Activated T-cell treated with anti-CD3 and anti-CD28 coated beads, Interleukin-2, amount 50 U/mL, for 24 hours (primary cell): ENCODE measurements at places on chromosomes 2 and 18.

DNA sequence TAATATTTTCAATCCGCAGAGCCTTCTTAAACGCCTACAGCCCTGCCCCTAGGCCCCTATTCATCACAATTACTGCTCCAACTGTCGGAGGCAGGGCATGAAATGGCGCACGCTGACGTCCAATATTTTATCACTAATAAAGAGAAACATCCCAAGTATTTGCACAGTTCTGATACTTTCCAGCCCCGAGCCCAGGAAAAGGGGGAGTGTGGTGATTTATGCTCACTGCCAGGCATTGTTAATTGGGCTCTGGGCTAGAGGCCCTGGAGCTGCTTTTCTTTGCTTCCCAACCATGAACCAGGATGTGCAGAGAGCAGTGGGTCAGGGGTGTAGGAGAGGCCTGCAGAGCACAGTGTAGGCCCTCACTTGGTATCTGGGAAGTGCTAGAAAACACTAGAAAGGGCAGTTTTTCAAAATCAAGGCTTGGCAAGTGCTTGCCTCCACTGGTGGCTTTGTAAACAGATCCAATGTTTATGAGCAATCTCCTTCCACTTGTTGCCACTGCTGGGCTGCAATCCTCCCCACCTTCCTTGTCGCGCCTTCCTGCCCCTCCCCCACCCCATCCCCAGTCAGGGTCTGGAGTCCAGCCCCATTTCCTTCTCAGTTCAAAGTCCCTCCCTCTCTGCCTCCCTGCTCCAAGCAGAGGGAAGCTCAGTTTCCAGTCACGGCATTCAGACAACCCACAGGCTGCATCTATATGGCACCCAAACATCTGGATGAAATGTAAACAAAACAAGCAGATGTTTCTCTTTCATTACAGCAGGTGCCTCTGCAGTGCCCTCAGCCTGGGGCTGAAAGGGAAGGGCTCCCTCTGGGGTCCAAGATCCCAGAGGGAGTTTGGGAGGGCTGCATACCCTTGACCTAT is 83.9 kb upstream of the PKDCC start:
- DNase-seq = no peak

DNA sequence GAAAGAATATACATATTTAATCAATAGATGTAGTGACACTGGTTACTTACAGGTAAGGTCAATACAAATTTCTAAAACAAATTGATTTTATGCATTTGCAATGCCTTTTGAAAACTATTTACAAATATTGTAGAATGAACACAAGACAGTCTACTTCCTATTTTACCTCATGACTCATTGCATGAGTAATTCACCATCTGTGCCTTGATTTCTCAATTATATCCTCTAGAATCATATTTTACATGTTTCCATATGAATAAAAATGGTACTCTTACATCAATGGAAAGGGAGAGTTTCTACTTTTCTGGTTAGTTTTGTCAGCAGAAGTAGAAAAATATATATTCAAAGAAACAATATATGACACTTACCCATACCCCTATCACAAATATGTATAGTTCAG is 203.8 kb upstream of the CDH7 start:
- no peak for DNase-seq

DNA sequence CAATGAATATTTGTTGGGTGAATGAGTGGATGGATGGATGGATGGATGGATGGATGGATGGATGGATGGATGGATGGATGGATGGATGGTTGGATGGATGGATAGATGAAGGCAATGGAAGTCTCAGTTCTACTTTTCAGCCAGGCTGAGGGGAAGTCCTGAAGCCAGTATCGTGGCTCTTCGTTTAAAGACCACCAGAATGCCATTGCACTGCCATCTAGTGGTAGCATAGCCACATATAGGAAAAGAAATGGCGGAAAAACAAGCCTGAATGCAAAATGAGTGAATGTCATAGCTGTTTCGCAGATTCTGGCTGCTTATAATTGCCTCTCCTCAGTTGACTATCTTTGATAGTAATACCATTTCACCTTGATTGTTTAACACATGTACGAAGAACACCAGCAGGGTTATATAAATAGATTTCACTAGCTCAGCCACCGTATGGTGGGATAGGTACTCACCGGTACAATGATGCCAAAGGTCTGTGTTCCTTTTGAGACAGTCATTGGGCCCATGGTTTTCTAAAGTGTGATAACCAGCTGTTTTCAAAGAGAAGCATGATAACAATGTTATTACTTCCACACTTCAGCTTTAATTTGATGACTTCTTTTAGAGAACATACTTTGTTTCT is 62.3 kb upstream of the GREB1L start:
- DNase-seq = peak; percentile 32

DNA sequence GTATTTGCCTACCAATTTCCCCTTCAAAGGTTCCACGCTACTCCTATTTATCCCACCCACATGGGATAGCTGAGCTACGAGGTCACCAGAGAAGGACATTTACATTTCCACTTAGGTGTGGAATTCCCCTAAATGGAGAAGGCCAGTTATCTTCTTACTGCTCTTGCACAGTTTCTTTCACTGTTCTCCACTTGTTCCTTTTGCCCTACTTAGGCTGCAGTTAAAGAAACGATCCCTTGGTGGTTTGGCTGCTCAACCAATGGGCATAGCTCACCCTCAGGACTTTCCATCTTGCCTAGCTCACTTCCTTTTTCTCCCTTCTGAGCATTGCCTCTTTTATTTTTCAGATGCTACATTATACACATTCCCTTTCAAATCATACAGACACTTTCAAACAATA is 11.2 kb upstream of the NABP1 start:
- DNase-seq = no peak

DNA sequence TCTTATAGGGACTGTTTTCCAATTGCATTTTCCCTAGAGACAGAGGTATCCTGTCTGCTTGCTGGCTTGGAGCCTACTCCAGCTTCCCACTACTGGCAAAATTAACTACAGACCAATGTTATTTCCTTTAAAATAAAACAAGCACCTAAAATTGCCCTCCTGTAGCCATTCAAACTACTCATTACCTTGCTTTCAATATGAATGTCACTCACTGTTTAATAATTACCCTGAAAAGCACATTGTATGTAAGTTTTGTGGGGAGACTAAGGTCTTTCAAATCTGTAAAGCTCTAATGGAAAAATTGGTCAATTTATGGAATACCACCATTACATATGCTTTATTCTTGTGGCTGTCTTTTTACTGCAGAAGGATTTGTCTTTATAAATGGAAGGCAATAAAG is 87.3 kb downstream of the DOCK10 start:
- no peak for DNase-seq

DNA sequence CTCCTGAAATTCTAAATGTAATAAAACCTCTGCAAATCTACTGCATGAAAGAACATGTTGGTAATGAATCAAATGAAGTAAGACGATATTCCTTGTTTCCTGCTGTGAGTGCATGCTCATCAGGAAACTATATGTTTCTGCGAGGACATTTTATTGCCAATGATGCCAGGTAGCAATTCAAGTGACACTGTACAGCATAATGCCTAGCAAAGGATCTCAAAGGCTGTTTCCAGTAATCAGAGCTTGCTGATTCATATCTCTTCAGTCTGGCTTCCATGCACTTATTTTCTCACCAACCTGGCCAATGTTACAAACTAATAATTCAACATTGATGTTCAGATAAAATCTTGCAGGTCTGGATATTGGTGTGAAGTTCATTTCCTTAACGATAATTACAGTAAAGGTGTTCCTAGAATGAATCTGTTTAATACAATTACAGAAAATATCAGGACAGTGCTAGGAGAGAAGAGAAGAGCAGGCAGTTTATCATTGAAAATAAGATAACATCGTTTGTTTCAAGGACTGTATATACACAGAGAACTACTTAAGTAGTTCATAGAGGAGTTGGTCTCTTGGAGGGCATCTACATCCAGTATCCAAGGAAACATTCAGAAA is 568.5 kb upstream of the SOX11 start:
- DNase-seq = no peak

GRCh38 chr2:162113776-162114168 is 38.3 kb downstream of the GCG start:
- no peak for DNase-seq

- DNase-seq = no peak
These were observed 40.7 kb upstream of the PCBP1 start for GRCh38 chr2:70046534-70046933.

DNA sequence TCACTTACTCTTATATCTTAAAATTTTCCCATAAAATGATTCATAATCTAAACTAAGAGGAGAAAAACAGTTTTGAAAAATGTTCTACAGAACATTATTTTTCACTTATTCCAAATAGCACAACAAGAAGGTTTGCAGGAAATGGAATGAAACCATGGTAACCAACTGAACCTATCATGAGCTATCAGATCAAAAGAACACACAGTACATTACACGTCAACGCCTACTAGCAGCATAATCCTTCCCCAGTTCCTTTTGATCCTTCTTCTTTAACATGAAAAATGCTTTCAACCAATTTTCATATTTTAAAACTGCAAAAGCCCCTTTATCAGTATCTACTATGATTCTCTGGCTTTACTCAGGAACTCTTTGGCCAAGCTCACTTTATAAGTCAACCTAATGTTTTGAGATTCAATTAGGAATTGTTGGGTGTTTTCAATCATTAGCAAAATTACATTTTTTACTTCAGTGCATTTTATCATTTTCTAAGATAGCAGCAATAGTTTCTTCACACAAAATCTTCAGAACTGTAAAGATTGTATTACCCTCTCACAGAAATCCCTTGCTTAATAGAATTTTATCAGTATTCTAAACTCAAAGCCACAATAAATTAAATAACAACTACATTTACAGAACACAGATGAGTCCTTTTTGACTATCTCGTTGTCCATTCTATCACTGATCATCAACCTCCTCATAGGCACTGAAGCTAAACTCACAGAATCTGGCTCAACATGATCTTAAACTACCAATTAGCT is 102.5 kb downstream of the CHN1 start:
- DNase-seq = no peak

- no peak for DNase-seq
These were observed 89.7 kb upstream of the YWHAQ start for GRCh38 chr2:9720352-9721093.

- DNase-seq = no peak
These were observed 21.0 kb downstream of the SNORC start for GRCh38 chr2:232890896-232891601.

DNA sequence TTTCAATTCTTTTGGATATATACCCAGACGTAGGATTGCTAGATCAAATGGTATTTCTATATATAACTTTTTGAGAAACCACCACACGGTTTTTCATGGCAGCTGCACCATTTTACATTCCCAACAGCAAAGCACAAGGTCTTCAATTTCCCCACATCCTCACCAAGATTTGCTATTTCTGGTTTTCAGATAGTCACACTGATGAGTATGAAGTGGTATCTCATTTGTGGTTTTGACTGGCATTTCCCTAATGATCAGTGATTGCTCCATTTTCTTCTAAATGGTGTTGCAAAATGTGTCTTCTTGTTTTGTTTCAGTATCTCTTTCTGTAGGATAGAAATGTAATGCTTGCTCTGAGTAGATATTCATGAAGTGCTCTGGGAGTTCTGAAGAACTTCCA is 52.0 kb downstream of the ANKRD44 start:
- no peak for DNase-seq

GRCh38 chr2:241629762-241630435 is 7.1 kb downstream of the THAP4 start:
- no peak for DNase-seq

DNA sequence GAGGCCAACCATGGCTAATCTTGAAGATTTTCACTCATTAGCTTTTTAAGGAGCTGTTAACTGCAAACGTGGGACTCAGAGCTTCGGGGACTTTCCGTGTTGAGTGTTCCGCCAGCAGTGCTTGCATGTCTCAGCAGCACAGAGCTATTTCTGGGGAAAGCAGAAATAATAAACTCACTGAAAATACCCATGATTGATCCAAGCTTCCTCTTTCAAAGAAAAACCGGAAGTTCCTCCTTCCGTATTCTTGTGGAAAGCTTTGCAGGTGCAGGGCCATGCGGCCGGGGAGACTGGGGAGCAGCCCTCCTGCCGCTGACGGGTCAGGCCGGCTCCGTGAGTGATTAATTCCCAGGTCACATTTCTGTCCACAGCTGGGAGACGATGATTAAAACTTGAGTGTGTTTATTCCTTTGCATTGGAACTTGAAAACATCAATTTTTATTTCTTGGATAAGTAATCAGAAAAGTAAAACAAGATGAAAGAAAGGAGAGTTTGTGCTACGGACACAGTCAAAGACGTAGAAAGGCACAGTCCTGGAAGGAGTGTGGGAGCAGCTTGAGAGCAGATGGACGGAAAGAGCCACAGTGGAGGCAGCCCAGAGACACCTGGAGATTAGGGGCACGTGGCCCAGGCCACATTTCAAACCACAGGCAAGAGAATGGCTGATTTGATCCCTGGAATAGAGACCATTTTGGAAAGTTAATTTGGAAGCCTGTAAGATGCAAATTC is 54.2 kb upstream of the CTDP1 start:
- no peak for DNase-seq

- no peak for DNase-seq
These were observed 113.7 kb downstream of the XRCC5 start for GRCh38 chr2:216222650-216223352.

DNA sequence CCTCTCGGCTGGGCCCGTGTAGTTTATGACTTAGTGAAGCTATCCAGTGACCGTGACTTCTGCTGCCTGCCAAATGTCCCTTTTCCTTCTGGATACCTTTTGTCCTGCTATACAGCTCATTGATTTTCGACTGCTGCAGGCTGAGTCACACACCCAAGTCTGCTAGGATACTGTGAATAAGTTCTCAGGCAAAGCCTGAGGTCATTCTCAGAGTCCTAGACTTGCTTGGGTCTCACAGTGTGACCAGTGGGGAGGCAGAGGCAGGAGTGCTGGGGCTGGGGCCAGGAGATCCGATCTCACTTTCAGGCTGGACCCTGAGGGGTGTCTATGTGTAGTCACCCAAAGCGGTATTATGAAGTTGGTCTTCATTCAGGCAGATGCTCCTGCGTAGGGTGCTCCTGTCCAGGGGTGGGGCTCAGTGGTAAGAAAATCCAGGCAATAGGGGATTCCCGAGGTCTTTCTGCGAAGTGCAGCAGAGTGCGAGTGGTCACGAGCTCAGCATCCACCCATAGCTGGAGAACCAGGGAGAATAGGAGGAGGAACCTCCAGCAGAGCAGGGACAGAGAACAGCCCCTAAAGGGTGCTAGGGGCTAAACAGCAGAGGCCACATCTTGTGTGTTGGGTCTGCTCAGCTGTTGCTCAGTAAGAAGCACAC is 268.6 kb upstream of the NCKAP5 start:
- DNase-seq = no peak

DNA sequence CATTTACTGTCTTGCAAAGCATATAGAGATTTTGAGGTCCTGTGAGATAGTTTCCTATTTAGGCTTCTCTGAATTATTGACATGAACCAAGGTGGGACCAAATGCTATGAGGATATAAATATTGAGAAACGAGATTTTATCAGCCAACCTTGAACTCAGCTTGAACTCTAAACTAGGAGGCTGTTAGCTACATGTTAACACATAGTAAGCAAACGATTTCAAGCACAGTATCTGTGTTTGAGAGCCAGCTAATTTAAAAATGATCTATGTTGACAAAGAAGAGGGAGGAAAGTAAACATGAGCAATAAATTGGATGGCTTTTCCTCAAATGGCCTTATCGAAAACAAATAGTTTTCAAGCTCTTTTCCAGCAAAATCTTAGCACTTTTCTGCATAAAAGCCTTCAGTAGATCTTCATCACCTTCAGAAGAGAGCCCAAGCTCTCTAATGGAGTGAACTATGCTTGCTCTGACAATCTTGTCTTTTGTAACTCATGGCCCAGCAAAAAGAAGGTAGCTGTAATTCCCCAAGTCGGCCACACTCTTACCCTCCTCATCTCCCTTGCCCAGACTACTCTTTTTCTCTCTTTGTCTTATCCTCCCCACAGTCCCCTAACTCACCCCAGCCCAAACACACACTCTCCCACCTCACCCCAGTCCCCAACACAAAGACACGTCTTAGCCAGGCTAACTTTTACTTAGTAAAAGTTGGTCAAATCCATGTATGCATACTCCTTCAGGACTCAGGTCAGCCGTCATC is 14.7 kb downstream of the CD28 start:
- DNase-seq = no peak
